ENCODE measurements at places on chromosomes 2 and 18.

DNA sequence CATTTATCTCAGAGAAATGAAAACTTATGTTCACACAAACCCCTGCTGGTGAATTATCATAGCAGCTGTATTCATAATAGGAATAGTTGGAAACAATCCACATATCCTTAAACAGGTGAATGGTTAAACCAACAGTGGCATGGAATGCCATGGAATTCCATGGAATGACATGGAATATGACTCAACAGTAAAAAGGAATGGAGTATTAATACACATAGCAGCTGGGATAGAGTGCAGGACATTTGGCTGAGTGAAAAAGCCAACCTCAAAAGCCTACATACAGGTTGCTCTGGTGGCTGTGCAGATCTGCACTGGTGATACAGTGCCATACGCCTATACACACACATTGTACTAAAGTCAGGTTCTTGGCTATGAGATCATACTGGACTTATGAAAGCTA, 69.5 kb downstream of the FAM168B start:
- DNase-seq = no peak

- DNase-seq = no peak
These were observed 75.1 kb downstream of the BOLA3 start for GRCh38 chr2:74072565-74072964.

- no peak for DNase-seq
These were observed 112.2 kb upstream of the PXDN start for GRCh38 chr2:1856475-1856874.

GRCh38 chr2:112749755-112750559, 14.5 kb downstream of the CKAP2L start:
- peak; percentile 84 for DNase-seq

DNA sequence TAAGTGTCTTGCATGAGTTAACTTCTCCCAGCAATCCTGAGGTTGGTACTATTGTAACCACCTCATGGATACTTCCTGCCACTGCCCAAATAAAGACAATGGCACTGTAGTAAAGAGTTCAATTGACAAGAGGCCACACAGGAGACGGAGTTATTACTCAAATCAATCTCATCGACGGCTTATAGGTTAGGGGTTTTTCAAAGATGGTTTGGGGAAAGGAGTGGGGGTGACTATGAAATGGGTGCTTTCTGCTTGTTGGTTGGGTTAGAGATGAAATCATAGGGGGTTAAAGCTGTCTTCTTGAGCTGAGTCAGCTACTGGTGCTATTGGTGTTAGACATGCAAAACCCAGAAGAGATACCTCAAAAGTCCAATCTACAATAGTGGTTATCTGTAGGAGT, 1258.0 kb upstream of the ZEB2 start:
- no peak for DNase-seq

GRCh38 chr18:45560870-45561269, 54.4 kb upstream of the SLC14A2 start:
- no peak for DNase-seq

DNA sequence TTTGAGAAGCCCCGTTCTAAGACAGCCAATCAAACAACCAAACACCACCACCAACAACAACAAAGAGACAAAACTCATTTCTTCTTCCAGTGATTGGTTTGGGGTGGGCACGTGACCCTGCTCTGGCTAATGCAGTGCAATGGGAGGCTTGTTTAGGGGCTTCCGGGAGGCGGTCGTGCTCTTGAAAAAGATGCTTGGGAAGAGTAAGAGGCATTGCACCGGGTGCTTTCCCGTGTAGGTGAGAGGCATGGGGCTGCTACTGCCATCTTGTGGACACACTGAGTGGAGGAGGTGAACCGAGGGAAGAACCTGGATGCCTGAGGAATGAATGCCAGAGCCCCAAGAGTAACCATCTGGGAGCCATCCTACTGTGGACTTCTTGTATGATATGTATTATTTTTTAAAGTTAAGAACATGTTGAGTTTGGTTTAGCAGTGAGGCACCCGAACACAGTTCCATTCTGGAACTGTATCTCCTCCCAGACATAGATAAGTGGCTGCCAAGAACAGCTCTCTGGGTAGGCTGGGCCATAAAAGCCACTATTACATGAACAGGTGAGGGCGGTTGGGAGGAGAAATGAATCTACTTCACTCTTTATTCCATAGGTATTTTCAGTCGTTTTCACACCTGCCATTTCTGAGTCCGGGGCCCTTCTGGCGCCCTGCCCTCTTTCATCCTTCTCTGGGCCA, 19.1 kb upstream of the ARHGAP25 start:
- peak; percentile 22 for DNase-seq

GRCh38 chr2:240840435-240841060, 20.5 kb upstream of the KIF1A start:
- DNase-seq = no peak

- DNase-seq = no peak
These were observed 34.7 kb downstream of the SPOPL start for GRCh38 chr2:138536302-138536701.

DNA sequence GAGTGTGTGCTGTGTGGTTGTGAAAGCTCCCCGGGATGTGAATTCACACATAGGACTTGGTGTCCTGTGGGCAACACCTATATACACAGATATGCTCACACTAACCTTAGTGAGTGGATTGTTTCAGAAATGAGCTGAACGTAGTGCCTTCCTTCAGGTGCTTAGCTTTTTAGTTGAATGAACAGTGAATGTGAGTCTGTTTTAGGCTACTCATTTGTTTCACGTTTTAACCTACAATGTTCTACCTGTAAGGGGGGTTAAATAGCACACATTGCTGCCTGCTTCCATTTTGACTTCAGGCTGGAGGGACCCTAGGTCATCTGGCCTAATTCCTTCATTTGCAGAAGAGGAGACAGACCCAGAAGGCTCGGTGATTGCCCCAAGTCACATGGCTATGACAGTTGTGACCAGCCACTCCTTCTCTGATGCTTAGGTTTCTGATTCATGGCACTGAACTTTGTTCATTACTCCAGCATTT, 1.0 kb downstream of the PLEK start:
- no peak for DNase-seq

GRCh38 chr2:206521612-206522011, 78.3 kb downstream of the ADAM23 start:
- no peak for DNase-seq

DNA sequence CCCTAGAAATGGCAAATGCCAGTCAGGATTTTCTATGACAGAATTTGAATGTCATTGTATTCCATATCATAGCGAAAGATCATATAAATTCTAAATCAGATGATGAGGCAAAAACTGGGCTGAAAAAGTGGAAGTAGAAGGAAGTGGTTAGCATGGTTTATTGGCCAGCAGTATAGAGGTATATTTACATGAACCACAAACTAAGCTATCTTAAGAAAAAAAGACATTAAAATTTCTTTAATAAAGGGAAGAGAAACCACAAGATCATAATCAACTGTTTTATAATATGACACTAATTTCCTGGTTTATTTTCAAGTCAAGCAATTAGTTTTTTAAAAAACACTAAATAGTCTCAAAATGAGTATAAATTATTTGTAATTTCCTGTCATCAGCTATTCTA, 123.2 kb upstream of the LRP1B start:
- no peak for DNase-seq

DNA sequence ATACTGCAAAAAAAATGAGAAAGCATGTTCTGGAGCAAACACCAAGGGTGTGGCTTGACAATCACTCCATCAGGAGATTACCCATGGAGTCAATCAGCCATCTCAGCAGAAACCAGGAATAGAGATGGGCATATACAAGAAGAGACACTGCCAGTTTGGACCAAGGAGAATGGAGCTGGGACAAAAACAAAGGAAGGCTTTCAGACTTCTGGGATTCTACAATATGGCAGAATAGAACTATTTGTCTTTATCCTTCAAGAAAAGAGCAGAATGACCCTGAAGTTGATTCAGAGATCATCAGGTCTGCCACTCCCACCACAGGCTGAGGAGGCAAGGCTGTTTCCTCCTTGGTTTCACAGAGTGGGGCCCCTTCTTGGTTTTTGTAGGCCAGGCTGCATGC, 48.2 kb upstream of the KIF5C start:
- no peak for DNase-seq

GRCh38 chr18:32761231-32761630, 11.6 kb downstream of the KLHL14 start:
- no peak for DNase-seq

DNA sequence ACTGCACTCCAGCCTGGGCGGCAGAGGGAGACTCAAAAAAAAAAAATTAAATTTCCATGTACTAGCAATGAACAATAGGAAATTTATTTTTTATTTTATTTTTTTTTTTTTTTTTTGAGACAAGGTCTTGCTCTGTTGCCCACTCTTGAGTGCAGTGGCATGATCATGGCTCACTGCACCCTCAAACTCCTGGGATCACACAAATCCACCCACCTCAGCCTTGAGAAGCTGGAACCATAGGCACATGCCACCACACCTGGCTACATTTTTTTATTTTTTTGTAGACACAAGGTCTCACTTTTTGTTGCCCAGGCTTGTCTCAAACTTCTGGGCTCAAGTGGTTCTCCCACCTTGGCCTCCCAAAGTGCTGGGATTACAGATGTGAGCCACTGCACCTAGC, 16.9 kb downstream of the CNOT9 start:
- no peak for DNase-seq

All from activated naive CD4-positive, alpha-beta T cell treated with anti-CD3 and anti-CD28 coated beads, Interleukin-2, amount 50 U/mL, for 16 hours (primary cell).